ENCODE measurements at places on chromosomes 16 and 17. TPM values are rescaled to one million over a fixed set of nuclear protein-coding genes. Genes with fewer than 3 reads are reported as not detected.
A peak's percentile ranks its signal among the peaks of the same experiment; 100 is the strongest.

Gene CRYBA1
- not detected for total RNA-seq

Gene SLC6A4
- total RNA-seq: 72.9 TPM

GRCh38 chr17:29645515-29646051, 22.9 kb upstream of the CORO6 start:
- DNase-seq: peak; percentile 73
- H3K36me3 ChIP-seq: peaks cover 41% of the 10 kb centered on the region
- H3K27me3 ChIP-seq: no peaks in the 10 kb centered on the region
- peak overlapping the region; percentile 84 for H3K27ac ChIP-seq
- no peak overlapping the region for H3K4me3 ChIP-seq

Gene ARHGAP23
- total RNA-seq: 85.1 TPM

GRCh38 chr17:60110586-60110985, 31.9 kb upstream of the HEATR6 start:
- DNase-seq: no peak
- no peaks in the 10 kb centered on the region for H3K36me3 ChIP-seq
- no peaks in the 10 kb centered on the region for H3K4me1 ChIP-seq
- no peaks in the 10 kb centered on the region for H3K27me3 ChIP-seq
- H3K4me3 ChIP-seq: no peak overlapping the region

Gene RNF112
- 1.6 TPM for total RNA-seq

Gene RCVRN
- 0.17 TPM for total RNA-seq

DNA sequence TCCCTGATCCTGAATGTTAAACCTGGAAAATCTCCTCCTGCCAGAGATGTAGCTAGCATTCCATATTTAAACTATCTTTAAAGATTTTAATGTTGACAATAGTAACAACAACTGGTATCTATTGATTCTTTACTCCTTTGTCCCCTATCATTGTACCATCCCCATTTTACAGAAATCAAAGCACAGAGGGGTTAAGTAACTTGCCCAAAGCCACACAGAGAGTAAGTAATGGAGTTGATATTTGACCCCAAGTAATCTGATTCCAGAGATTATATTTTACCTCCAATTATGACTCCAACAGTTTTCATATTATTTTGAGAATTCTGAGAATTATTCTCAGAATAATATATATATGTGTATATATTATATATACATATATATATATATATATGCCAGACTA, 37.7 kb upstream of the RGS9 start:
- H3K27me3 ChIP-seq: no peaks in the 10 kb centered on the region
- H3K4me3 ChIP-seq: peak overlapping the region; percentile 48
- H3K4me1 ChIP-seq: peaks cover 4% of the 10 kb centered on the region
- DNase-seq: no peak
- H3K36me3 ChIP-seq: no peaks in the 10 kb centered on the region
- no peak overlapping the region for H3K27ac ChIP-seq

Measured in upper lobe of right lung (tissue), 1 donor.